ENCODE measurements at places on chromosomes 2 and 18.
A peak's percentile ranks its signal among the peaks of the same experiment; 100 is the strongest.

DNA sequence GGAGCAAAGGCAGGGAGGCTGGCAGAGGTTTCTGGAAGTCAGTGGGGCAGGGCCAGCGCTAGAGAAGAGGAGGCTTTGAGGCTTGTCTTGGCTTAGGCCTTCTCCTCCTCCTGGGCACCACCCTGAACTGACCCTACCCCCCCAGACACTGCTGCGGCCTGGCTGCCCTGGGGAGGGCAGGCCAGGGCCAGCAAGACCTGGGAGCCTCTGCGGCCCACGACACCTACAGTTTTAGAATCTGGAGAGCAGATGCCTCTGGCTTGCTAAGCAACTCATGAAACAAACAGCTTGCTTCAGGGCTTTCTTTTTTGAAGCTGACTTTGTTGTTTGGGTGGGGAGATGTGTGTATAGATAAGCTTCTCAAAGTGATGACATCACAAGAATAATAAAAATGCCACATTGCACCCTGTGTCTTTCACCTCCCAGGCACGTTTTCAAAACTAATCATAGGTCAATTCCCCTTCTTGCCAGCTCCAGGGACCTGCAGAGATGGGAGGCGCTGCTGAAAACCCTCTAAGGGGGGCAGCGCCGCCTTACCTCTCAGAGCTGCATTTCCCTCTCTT is 46.2 kb upstream of the SMAD7 start:
- DNase-seq, result peak; percentile 51

GRCh38 chr2:9803023-9803805 is 40.1 kb upstream of the TAF1B start:
- peak; percentile 32 for DNase-seq

DNA sequence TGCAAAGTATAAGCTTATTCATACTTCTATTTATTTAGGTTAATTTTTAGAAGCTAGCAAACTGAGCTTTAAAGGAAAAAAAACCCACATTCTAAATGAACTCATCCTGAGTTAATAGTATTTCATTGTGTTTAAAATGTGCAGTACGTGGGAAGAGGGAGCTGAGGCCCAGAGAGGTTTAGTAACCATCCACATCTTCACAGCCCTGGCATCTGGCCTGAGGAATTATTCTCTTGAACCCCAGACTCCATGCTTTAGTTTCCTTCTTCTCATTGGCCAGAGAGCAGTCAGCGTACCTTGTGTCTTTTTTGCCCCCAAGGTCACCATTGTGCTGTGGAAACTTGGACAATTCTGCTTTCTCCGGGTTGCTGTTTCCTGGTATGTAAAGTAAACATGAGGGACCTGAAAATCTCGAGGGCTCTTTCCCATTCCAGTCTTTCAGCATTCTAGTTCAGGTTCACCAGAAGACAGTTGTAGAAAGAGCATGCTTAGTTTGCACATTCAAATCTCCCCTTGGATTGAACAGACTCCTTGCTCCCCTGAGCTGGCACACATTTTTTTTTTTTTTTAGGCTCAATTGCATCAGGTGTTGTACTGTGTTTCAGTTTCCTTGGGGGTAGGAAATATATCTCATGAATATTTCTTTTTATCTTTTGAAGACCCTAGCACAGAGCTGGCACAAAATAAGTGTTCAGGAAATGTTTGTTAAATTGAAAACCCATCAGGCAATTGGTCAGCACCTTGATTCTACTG is 81.4 kb downstream of the MYCN start:
- peak; percentile 72 for DNase-seq

- DNase-seq, result no peak
Observed at GRCh38 chr2:111135910-111136297, 15.2 kb downstream of the BCL2L11 start.

DNA sequence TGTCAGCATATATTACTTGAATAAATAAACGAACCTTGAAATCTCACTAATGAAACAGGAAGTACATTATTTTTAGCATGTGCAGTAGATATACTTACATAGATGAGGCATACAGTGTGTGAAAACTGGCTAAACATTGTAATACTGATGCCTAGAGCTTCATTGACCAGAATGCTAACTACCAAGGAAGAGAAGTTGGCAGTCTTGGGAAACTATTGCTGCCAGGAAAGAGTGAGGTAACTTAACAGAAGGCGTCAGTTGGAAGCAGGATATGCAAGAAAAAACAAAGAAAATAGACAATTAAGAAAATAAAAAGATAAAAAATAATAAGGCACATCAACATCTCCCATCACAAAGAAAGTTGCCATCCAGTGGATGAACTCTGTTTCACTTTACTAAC is 963.0 kb downstream of the TDRD15 start:
- no peak for DNase-seq

DNA sequence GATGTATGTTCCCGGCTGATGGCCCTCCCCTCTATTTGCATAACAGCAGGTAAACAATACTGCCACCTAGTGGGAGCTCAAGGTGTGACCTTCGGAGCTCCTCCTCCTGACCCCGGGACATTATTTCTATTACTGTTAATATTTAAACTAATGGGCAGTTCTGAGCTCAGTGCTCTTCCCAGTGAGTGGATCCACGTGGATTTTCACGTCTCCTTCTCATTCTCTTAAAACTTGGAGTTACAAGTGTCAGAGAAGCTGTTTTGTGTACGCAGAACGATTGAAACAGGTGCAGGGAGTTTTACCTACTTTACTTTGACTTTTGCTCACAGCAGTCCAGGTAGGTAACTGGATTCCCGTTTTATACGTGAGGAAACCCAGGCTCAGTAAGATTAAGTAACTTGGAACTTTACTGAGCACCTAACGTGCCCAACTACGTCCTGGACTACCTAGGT is 127.3 kb downstream of the PRKCE start:
- peak; percentile 83 for DNase-seq

GRCh38 chr18:23220355-23220754 is 85.1 kb downstream of the CABLES1 start:
- DNase-seq, result no peak
